ENCODE measurements at places on chromosomes 2 and 18.
A peak's percentile ranks its signal among the peaks of the same experiment; 100 is the strongest.

GRCh38 chr2:78408795-78409118 lies 616.7 kb upstream of the REG3G start:
- no peak for DNase-seq

GRCh38 chr2:9675415-9676351 lies 44.9 kb upstream of the YWHAQ start:
- DNase-seq: no peak

DNA sequence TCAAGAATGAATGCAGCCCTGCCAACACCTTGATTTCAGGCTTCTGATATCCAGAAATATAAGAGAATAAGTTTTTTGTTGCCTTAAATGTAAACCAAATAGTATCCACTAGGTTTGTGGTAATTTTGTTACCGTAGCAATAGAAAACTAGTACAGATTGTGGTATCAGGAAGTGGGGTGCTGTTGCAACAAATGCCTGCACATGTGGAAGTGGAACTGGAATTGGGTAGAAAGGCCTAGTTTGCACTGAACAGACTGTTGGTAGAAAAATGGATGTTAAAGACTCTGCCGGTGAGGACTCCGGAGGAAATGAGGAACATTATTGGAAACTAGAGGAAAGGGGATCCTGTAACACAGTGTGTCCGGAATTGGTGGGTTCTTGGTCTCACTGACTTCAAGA lies 145.8 kb upstream of the MGAT5 start:
- DNase-seq: no peak

DNA sequence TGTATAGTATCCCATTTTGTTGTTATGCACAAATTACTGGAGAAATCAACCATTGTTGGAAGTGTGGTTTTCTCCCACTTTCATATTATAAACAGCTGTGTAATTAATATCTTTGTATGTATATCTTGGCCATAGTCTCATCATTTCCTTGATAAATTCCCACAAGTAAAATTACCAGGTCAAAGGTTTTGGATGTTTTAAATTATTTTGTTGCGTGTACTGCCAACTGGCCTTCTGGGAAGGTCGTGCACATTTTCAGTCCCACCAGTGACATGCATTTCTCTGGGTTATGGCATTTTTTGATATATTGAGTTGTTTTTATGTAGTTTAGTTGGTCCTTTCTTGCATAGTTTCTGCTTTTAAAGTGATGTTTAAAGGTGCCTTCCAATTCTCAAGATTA lies 41.5 kb downstream of the TSHZ1 start:
- no peak for DNase-seq

GRCh38 chr2:223101340-223102039 lies 49.5 kb downstream of the KCNE4 start:
- DNase-seq: peak; percentile 74

GRCh38 chr2:128596396-128597120 lies 277.9 kb upstream of the HS6ST1 start:
- DNase-seq: no peak

- no peak for DNase-seq
Measured at GRCh38 chr2:196473617-196474016, 165.9 kb upstream of the CCDC150 start.

GRCh38 chr2:157672129-157672528 lies 43.5 kb upstream of the ACVR1C start:
- no peak for DNase-seq

DNA sequence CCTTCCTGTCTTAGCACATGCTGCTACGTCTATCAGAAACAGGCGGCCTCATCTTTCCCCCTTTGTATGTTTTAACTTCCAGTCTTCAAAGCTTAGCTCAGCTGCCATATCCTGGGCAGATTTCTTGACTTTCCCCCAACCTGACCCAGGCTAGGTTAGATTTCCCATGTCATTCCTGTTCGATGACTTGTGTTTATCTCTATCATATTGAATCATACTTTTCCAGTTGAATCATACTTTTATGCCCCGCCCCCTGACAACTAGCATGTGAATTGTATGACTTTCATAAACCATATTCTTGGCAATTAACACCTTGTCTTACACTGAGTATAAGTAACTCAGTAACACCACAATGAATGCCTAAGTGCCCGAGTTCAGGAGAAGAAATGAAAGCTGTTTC lies 128.3 kb downstream of the CYRIA start:
- DNase-seq: no peak

- DNase-seq: peak; percentile 78
Measured at GRCh38 chr2:220785178-220785577, 786.9 kb downstream of the EPHA4 start.

GRCh38 chr2:119721462-119721861 lies 38.3 kb upstream of the PTPN4 start:
- DNase-seq: peak; percentile 55

DNA sequence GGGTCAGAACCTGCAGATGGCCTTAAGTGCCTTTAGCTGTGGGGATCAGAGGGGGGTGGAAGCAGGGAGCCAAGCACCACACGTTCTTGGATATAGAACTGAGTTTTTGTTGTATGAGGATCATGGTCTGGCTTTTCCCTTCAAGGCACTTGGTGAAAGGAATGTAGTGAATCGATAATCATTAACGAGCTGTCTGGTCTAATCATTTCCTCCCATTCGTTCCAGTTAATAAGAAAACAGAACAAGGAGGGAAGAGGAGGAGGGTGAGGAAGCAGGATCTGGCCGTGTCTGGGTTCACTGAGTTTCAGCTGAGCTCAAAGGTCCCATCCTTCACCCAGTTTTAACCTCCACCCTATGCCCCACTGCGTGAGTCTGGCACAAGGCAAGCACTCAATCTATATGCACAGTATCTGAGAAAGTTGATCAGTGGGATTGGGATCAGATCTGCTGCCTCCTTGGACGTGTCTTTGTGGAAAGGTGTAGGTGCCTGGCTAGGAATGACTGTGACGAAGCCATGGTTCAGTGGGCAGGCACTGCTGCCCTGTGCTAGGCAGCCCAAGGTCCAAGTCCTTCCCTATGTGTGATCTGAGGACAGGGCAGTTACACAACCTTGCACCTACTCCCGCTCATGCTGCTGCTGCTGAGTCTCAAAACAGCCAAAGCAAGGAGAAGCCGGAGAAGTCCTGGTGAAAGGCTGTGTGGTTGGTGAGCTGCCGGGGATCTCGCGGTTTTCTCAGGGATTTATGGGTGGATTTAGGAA lies 54.8 kb downstream of the GALNT14 start:
- no peak for DNase-seq

GRCh38 chr2:64608867-64609226 lies 44.9 kb downstream of the SERTAD2 start:
- no peak for DNase-seq

DNA sequence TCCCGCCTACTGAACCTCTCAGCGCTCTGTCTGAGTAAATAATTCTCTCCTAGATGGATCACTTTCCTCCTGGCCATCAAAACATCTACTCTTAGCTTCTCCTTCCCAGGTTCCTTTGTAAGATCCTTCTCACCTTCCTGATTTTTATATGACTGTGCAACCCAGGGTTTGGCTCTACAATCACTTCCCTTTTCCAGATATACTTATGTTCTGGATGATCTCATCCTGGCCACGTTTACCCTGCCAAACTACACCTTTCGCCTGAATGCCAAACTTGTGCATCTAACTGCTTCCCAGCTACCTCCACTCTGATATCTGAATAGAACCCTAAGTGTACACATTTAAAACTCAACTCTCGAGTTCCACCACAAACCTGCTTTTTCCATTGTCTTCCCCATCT lies 290.5 kb upstream of the REV1 start:
- no peak for DNase-seq

DNA sequence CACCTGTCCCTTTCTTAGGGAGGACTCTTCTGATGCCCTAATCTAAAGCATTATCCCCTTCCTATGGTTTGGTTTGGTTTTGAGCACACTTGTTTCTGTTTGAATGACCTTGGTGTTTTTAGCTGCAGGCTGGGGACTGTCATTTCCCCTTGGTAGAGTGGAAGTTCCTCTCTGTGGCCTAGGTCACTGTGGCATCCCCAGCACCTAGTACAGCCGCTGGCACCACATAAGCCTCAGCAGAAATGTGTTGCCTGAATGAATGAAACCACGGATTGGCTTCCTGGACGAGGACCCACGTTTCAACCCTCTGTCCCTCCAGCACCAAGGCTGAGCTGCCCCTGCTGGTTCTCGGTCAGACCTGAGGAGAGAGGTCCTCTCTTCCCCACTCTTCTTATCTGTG lies 159.9 kb downstream of the CTIF start:
- no peak for DNase-seq

DNA sequence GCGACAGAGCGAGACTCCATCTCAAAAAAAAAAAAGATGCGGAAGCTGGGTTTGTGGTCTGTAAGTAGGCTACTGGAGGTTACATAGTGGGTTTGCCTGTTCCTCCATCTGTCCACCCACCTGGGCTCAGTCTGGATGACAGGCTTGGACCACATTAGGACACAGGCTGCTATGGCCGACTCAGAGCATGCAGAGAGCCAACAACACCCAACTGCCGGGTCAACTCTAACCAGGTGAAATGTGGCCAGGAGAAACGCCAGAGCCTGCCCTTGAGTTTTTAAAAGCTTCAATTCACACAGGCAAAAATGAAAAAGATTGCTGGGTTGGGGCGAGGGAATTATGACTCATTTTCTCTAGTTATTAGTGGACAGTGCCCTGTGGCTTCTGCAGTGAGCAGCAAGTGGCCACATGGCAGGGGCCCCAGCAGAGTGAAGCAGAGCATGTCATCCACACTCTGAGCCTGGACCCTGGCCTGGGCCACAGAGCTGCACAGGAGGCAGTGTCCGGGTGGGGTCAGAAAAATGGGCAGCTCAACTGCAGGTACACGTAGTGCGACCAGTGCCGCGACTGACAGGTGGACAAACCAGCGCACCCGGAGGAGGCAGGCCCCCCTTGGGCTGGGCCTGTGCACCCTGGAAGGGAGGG lies 67.4 kb downstream of the BIN1 start:
- no peak for DNase-seq

DNA sequence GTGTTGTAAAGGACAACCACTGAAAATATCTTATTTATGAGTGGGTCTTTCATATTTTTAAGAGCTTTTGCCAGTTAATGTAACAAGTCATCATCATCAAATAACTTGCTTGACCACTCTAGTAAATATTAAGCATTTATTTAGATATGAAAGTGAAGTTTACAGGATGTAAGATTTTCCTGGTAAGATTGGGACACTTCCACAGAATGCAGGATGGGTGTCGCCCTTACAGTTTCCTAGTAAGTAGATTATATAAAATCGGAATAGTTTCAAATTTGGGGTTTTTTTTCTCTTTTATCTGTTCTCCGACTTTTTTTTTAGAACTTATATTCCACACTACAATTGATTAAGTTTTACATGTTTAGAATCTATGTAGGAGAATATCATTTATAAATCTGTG lies 14.8 kb upstream of the SLC40A1 start:
- DNase-seq: no peak

- peak; percentile 98 for DNase-seq
Measured at GRCh38 chr2:186848873-186849578, at the start of gene ZSWIM2. ZSWIM2 (minus strand) TSS chr2:186849170; CDS start chr2:186849130, 40 bp downstream.

DNA sequence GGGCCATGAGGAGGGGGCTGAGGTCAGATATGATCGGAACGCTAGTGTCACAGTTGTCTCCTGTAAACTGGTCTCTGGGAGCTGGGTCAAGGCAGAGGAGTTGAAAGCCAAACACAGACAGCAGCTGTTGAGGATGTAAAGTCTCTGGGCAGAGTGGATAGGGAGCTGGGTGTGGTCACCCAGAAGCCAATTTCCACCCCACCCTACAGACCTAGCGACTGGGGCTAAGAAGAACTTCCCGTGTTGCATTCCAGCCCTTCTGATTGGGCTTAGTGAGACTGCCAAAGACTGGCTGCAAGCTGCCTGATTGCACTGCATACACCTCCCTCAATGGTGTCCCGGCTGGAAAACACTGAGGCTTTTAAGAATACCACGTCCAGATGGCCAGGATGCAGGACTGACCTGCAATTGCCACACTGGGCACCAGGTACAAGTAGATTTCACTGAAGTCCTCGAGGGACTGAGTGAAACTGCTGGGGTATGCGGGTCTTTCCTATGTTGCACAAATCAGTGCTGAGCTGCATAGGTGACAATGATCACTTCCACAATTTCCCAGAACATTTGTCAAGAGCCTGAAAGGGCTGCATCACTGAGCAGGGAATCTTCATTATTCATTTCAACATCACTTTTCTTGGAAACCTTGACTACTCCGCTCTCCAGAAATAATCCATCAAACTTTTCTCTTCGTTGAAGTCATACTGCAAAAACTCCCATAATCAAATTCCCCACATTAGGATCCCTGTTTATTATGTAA lies 43.1 kb upstream of the EML4 start:
- no peak for DNase-seq

- DNase-seq: no peak
Measured at GRCh38 chr2:241540401-241540770, 18.2 kb upstream of the BOK start.

GRCh38 chr2:168003876-168004275 lies 243.5 kb downstream of the STK39 start:
- no peak for DNase-seq

DNA sequence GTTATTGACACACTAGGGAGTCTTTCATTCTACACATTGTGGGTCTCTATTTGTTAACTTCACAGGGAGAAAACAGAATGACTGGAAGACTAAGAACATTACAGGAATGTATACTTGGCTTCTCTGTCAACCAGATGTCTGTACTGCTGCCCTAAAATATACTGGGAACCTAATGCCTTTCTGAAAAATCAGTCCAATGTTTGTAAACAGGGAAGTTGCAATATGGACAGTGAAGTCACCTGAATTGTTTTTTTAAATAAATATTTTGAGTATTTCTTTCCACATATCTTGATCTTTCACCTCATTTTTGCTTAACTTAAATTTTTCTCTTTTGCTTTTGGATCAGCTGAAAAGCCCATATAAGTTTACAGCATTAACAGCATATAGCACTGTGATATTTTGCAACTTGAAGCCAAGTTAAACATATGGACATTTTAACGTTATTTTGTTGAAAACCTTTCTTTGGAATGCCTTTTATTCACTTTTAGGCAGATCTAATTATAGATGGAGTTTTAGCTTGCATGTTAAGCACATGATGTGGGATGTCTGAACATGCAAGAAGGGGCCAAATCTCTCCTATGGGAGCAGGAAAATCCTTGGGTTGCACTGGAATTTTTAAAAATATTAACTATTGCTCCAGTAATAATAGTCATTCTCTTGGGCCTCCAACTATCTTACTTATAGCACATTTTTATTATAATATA lies 137.7 kb upstream of the TWIST2 start:
- DNase-seq: no peak

GRCh38 chr18:10228326-10228725 lies 226.1 kb upstream of the APCDD1 start:
- no peak for DNase-seq

GRCh38 chr2:189580241-189580651 lies 340 bp downstream of the SLC40A1 start:
- DNase-seq: peak; percentile 68

DNA sequence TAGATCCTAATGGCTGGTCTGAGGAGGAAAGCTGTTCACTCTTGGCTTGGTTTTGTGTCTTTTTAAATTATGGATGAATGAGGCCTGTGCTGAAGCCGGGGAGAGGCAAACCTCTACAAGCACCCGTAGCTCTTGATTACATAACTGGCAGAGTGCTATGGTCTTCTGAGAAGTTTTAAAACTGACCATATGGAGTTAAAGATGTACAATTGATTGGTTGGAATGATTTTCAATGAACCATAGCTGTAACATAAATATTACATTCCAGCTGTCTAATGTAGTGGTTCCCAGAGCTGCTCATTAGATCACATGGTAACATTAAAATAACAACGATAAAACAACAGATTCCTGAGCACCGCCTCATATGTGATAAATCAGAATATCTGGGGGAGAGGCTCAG lies 71.1 kb upstream of the MAP4K3 start:
- DNase-seq: no peak
